ENCODE measurements at places on chromosomes 7 and 10.
A peak's percentile ranks its signal among the peaks of the same experiment; 100 is the strongest.

DNA sequence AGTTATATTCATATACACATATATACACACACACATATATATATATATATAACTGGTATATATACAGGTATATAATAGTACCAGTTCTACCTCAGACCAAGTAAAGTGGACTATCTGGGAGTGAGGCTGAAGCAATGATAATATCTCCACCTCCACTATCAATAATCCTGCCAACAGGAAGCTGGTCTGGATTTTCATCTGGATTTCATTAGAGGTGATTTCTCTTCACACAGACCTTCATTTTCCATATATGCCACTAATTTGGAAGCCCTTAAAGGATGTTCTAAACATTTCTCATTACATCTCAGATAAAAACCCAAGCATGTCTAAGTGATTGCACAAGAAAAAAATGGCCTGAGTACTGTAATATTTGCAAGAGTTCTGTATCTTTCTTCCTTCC is 1.7 kb upstream of the SLC35B4 start:
- no peak for DNase-seq

DNA sequence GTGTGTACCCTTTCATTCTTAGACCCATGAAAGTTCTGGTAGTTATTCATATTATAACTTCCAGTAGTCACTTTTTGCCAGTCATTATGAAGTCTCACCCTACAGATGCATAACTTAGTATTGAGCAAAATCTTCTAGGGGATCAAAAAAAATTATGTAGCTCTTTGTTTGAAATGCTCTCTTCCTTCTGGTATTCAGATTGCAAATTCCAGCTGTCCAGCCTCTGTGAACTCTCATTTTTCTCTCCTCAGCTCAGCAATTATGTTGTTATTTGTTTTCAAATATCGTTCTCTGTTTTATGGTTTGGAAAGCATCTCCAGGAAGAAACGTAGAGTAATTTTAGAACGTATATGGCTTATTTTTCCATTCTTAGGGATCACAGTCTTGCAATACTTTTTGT is 442.5 kb downstream of the SEMA3D start:
- DNase-seq, result no peak

DNA sequence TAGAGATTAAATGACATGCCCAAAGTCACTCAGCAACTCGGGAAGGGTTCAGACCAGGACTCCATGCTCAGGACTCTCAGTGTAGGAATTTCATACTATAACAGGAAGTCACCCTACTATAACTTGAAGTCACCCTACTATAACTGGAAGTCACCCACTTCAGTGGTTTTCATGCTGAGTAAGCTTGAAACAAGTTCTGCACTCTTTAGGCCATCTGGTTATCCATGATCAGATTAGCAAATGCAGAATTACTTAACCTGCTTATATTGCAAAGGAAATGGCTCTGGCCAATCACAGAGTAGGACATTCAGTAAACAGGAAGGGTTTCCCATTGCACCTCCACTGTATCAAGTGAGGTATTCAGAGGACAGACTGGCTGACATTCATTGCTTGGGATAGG is 1240.4 kb downstream of the GATA3 start:
- DNase-seq, result no peak

- DNase-seq, result no peak
Measured at GRCh38 chr10:3654496-3654895, 130.5 kb downstream of the KLF6 start.

- DNase-seq, result no peak
Measured at GRCh38 chr10:121994429-121994941, 5.5 kb downstream of the TACC2 start.

GRCh38 chr7:116236020-116236630 is 25.8 kb downstream of the TES start:
- peak; percentile 67 for DNase-seq

- no peak for DNase-seq
Measured at GRCh38 chr7:109179601-109180000, 609.9 kb downstream of the DNAJB9 start.

- DNase-seq, result no peak
Measured at GRCh38 chr10:44316187-44316921, 68.5 kb downstream of the CXCL12 start.

DNA sequence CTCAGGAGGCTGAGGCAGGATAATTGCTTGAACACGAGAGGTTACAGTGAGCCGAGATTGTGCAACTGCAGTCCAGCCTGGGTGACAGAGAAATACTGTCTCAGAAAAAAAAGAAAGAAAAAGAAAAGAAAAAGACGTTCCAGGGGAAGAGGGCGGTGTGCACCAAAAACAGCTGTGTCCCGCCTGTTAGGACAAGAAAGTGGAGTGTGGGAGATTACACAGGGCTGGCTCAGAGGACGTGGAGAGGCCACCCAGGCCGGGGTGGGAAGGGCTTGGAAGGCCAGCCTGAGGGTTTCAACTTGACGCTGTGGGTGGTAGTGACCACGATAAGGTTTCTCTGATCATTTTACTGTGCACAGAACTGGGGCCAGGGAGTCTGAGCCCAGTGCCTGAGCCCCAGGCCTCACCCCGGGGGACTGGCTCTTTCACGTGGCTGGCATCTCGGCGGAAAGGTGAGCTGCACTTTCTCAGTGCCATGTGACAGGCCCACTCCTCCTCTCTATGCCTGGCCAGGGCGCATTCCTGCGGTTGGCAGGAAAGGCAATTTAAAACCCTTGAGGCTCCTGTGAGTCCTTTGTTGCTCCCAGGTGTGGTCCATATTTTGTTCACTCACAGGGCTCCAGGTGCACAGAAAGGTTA is 13.9 kb downstream of the RHBDD2 start:
- no peak for DNase-seq

GRCh38 chr10:79293841-79294581 is 53.3 kb upstream of the PPIF start:
- no peak for DNase-seq

DNA sequence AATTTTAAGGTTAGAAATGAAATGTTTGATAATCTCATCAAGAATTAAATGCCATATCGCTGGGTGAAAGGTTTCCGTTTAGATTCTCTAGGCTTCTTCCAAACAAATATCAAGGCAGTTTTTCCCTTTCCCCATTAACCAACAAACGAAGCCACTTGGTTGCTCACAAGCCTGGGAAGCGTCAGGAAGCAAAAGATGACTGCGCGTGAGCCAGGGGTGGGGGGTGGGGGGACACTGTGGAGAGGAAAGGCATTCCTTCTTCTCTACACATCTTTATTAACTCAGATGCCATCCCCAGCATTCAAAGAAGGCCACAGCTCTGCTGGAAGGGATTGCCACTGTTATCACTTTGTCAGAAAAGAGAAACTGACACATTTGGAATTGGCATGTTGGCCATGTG is 207.1 kb downstream of the TRIL start:
- DNase-seq, result no peak

- no peak for DNase-seq
Measured at GRCh38 chr10:13990946-13991345, 339.8 kb downstream of the FRMD4A start.

GRCh38 chr10:44341886-44342285 is 43.0 kb downstream of the CXCL12 start:
- no peak for DNase-seq

DNA sequence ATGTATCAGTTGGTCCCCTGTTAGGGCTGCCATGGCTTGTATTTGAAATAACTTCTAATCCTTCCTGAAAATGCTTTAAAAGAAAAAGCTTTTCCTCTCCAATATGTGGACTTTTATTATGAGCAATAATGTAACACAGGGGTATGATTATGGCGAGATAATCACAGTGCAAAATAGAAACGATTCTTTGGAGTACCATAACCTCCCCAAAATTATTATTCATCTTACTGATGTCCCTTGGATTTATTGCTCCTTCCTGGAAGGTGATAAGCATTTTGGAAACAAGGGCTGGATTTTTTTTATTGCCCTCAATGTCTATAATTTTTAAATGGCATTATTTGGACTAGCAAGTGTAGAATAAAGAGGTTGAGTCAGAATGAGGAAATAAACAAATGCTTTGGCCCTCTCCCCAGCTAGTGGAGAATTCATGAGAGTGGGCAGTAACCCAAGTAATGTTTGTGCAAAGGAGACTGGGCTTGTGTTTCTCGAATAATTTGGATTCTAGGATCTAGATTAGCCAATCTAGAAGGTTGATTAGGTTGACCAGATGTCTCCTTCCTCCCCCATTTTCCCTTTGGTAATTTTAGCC is 403.9 kb upstream of the CELF2 start:
- DNase-seq, result no peak

GRCh38 chr10:48465860-48466521 is 138.9 kb downstream of the ARHGAP22 start:
- no peak for DNase-seq

DNA sequence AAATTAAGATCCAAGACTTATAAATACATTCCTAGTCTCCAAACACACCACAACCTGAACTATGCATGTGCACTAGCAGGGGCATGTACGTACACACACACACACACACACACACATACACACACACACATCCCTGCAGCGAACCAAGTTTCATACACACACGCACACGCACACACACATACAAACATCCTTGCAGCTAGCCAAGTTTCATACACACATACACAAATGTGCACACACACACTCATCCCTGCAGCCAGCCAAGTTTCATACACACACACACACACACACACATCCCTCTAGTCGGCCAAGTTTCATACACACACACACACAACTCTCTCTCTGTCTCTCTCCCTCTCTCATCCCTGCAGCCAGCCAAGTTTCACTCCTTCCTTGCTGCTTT is 82.7 kb upstream of the WIPF3 start:
- no peak for DNase-seq

DNA sequence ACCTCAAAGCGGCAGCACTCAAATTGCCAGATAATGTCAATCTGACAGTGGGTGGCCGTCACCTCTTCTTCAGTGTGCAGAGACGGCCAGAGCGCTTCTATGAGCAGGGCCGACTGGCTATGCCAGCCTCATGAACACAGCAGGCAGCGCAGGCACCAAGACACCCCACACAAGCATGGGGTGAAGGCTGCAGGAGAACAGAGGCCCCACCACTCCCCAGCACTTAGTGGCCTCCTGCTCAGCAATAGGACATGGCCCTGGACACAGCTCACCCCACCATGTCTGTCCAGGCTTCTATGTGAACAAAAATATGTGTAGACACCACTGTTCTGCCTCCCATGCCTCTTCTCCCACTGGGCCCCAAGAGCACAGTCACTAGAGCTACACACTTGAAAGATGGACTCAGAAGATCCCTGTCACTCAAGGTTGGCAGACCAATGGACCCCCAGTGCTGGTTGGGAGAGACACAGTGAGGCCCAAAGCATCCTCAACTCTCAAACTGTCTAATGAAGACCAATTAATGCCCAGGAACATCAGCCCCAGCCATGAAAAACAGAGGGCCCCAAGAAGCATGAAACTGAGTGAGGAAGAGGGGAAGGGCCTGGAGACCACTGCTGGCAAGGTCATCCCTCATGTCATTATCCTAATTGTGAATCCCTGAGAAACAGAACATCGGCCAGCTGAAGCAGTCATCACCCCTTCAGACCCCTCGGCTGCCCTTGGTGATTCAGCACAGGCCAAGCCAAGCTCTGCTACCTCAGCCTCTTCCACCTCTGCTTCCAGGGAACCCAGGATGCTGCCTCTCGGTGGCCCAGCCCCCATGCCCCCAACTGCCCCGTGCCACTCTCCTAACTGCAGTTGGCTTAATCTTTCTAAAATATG is 77.7 kb downstream of the GRID1 start:
- DNase-seq, result no peak

DNA sequence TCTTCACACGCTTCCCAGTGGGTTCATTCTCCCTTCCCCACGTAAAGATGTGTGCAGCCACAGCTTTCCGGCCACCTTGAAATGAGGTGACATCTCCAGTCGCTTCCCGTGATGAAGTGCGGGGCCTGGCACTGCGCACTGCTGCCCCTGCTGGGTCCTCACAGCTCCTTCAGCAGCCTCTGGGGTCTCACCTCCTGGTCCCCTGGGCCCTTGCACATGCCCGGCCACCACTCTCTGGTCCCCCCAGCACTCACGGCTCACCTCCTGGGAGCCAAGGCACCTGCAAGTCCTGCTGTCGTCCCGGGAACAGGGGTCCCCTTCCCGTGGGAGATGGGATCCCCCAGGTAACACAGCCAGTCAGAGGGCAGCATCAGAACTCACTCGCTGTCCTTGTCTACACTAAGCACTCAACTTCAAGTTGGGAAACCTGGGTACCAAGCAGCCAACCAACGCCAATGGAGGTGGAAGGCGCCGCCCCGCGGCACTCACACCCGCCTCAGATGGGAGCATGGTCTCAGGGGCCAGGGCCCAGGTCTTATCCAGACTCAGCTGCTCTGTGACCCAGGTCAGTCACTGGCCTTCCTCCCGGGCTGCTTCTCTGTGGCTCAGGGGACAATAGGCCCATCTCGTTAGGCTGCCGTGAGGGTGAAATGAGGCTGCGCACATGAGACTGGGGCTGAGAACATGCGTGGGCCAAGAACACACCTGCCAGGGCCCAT is 176.2 kb downstream of the PTPRN2 start:
- no peak for DNase-seq

- no peak for DNase-seq
Measured at GRCh38 chr7:43694399-43694748, 34.9 kb downstream of the COA1 start.

DNA sequence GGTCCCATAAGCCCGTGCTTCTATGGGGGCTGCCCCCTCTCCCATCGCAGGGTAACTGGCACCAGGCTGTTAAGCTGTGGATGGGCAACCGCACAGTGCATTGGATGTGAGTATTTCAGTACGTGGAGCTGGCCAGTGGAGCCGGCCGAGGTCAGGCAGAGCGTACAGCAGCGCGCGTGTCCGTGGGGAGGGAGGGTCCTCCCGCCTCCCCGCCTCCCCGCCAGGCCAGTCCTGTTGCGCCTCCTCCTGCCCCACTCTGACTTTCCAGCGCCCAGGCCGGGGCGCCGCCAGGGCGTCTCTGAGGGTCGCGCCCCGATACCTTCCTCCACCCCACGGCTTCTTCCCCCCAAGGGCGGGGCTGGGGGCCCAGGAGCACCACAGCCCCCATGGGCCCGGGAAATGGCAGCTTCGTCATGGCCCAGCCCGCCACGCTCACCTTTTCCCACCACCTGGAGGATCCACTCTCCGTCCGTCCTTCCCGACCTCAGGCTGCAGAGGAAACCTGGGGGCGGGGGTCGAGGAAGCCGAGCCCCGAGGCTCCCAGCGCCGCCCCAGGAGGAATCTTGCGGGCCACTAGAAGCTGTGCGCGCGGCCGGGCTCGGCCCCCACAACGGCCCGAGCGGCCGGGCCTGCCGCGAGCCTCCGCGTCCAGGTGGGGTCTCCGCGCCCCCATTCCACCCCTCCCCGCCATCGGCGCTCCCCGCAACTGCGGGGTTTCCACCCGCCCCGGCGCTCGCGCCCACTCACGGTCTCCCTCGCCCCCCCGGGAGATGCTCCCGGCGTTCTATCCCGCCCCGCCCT is 831 bp upstream of the PFKP start:
- no peak for DNase-seq

GRCh38 chr7:138212314-138212713 is 136.1 kb downstream of the AKR1D1 start:
- DNase-seq, result no peak

- DNase-seq, result no peak
Measured at GRCh38 chr10:58560068-58560467, 47.4 kb downstream of the BICC1 start.

DNA sequence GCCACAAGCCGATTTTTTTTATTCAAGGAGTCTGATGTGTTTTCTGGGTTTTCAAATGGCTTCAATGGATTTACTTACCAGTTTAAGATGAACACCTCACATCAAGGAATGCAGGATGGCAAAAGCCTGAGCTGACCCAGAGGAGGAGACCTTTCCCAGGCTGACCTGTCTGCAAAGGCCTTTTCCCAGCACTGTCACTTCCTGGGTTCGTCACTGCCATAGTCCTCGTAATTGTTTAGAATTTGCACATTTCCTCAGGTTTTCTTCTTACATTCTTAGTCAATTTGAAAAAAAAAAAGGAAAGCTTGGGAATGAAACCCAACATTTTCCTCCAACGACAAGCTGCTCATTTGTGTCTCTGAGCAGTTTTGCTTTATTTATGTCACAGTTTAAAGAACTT is 42.0 kb downstream of the PTER start:
- no peak for DNase-seq

Measured in CD4-positive, alpha-beta T cell treated with Interleukin-15 for 4 hours (primary cell).